Mammary epithelial cell (primary cell): ENCODE measurements at places on chromosomes 3 and 15. TPM values are rescaled to one million over a fixed set of nuclear protein-coding genes. Genes with fewer than 3 reads are reported as not detected.

The CCR9 gene
- not detected for polyA plus RNA-seq

The CLRN1 gene
- polyA plus RNA-seq: not detected

The UNC45A gene
- 64.5 TPM for polyA plus RNA-seq

The SLC27A2 gene
- polyA plus RNA-seq: 0.42 TPM

The AMOTL2 gene
- 47.5 TPM for polyA plus RNA-seq

The ZCWPW2 gene
- 0.11 TPM for polyA plus RNA-seq

The PRR20G gene
- polyA plus RNA-seq: not detected

The UBE3A gene
- 24.1 TPM for polyA plus RNA-seq

The RBPMS2 gene
- 0.03 TPM for polyA plus RNA-seq

The MITF gene
- polyA plus RNA-seq: 1.7 TPM

- DNase-seq: peak; percentile 99
Measured at GRCh38 chr15:44195151-44195740, at the start of gene FRMD5. Gene FRMD5, minus strand, starts transcription at chr15:44195271.

- DNase-seq: no peak
Measured at GRCh38 chr3:60728006-60728405, 523.2 kb downstream of the FHIT start.

DNA sequence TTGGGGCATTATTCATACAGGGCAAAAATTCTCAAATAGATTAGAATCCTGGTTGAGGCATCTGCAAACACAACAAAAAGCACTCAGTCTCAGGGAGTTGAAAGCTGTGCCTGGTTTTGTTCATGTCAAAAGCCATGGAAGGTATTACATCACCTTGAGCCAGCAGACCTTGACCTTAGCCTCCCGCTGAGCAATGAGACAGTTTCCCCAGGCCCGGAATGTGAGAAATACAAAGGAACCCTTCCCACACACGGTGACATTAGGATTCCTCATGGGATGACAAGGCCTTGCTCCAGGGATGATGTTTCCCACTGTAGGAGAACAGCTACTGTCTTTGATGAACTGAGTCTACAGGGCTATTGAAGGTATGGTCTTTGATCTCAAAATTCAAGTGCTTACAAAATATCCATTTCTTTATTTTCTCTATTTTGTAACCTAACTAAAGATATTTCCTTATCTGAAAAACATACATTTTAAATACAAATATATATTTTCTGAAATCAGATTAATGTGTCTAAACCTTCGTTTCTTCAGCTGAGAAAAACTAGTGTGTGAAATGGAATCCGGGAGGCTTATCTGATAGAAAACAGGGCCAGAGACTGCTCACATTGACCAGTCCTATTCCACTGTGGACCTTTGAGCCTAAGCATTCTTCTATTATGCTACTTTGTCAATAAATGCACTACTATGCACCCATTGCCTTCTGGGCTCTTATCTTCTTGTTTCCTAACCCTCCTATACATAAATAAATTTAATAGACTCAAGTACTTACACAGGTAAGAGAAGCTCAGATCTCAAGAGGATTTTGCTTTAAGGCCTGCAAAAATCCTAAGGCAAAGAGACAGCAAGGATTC is 298.2 kb downstream of the KBTBD8 start:
- DNase-seq: no peak

GRCh38 chr3:81277853-81278252 is 483.6 kb downstream of the GBE1 start:
- no peak for DNase-seq

GRCh38 chr3:173398111-173398479 is 551 bp downstream of the NLGN1 start:
- DNase-seq: no peak

DNA sequence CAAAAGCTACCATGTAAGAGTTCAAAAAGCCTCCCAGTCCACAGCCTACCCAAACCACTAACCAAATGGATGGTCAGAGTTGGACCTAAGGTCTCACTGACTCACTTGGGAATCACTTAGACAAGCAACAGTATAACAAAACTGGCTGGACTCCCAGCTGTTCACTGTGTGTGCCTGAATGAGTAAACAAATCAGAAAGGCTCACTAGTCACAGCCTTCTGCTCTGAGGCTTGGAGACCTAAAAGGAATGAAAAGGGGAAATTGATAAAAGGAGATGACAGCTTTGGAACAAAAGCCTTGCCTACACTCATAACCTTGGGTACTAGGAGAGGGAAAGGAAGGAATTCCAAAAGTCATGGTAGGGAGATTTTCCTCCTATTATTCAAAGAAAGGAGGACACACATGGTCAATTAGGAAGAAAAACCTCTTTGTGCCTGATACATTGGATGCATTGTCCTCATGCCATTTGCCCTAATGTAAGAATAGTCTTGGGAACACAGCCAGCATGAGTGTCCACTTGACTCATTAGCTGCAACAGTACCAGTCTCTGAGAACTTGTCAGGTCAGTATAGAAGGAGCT is 92.3 kb downstream of the FRMD5 start:
- DNase-seq: peak; percentile 94

DNA sequence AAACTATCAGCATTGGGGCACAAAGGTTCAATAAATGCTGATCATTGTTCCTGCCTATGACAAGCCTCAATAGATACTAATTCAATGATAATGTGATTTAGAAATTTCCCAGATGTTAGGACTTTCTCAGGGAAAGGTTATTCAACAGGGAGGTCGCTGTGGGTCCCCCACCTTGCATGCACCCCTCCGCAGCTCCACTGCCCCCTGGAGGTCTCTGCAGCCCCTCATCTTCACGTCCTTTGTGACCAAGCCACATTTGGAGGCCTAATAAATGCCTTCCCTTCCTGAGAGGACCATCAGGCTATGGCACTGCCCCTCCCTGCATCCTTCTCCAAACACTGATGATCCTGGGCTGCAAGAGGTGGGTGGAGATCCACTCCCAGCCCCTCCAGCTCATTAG is 50.2 kb downstream of the NOX5 start:
- no peak for DNase-seq
